ENCODE measurements at places on chromosomes 4 and X.

DNA sequence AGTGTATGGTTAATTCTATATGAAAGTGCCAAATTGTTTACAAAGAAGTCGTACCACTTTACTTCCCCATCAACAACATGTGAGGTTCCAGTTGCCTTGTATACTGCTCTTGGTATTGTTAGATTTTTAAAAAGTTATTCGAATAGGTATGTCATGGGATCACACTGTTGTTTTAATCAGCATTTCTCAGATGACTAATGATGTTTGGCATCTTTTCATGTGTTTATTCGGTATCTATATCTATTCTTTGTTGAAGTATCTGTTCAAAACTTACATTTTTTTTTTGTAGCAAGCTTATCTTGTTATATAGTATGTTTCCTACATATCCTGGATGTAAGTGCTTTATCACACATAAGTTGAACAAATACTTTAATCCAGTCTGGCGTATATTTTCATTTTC lies 99.4 kb upstream of the MAB21L2 start:
- no peak for DNase-seq

DNA sequence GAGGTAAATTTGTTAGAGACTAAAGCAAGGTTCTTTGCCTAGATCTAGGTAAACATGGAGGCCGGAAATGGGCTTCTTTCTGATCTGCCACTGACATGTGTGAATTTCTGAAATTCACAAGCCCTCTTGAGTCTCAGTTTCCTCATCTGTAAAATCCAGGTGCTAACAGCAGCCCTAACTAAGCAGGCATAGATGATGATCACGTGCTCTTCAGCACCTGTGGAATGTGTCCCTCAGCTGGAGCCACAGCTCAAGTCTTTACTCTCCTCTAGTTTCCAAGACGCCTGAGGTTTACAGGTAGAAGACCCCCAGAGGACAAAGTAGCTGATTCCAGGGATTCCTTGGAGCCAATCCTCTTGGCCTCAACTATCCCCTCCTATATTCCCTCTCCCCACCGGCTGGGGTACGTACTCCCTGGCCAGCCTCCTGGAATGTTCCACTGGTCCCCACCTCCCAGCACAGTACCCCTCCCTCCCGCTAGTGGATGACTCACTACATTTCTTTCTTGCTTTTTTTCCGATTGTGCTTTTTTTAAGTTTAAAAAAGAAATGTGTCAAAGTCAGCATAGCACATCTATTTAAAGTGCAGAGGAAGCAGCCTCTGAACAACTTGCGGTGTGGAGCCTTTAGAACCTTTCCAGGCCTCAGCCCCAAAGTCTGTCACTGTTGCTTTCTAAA lies 98.4 kb downstream of the PHKA2 start:
- no peak for DNase-seq

DNA sequence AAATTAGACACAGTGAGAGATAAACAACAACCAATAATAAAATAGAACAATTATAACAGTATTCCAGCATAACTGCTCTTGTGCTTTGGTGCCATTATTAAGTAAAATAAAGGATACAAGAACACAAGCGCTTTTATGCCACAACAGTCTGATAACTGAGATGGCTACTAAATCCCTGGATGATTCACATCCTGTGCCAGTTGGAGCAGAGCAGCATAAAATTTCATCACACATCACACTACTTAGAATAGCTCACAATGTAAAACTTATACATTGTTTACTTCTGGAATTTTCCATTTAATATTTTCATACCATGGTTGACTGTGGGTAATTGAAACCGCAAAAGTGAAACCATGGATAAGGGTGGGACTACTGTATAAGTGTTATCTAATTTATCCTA lies 399.9 kb upstream of the CNKSR2 start:
- DNase-seq, result no peak

DNA sequence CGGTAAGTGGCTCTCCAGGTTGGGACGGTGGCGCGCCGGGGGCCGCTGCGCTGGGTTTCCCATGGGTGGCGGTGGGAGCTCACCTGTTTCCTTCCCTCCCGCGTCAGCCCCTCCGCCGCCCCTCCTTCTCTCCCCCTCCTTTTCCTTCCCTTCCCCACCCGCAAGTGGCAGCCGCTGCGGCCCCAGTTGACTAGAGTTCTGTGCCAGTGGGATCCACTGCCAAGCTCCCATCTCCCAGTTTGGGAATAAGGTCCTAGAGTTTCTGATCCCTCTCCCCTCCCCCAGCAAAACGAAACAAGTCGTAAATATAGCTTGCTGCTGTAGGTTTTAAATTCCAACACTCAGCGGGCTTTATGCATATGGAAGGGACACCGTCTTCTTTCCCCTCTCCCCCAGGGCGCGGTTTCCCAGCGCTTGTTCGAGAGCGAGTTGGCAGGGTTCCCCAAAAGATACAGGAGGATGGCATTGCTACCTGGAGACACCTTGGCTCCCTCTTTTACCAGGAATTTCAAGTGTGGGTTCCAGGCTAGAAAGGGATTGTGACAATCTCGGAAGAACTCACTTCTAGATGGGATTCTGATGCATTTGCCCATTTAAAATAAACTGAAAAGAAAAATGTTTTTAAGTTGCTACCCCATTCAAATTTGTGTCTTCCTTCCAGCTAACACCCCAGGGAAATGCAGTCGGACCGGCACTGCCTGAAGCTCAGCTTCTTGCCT lies 1.2 kb downstream of the TLL1 start:
- no peak for DNase-seq

GRCh38 chrX:7542587-7543380 lies 300.2 kb upstream of the VCX start:
- no peak for DNase-seq

GRCh38 chr4:19829101-19829500 lies 422.6 kb upstream of the SLIT2 start:
- DNase-seq, result no peak

All from progenitor cell of endocrine pancreas (in vitro differentiated cells).